ENCODE measurements at places on chromosomes 6 and 20.

DNA sequence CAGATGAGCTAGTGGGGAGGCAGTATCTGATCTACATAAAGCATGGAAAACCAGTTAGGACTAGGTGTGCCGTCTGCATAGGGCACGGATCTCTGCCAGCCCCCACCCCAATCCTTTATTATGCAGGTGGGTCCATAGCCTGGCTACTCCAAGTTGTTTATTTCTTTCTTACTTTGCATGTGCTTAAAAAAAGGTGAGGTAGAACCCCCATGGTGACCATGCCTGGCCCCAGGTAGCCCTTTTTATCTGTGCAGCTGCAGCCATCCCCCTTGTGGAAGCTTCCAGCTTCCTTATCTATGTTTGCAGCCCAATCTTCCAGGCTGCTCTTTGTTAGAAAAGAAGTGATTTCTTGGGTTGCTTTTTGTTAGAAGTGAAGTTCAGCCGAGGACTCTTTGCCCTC lies 9.0 kb upstream of the TREM2 start:
- no peak for DNase-seq

DNA sequence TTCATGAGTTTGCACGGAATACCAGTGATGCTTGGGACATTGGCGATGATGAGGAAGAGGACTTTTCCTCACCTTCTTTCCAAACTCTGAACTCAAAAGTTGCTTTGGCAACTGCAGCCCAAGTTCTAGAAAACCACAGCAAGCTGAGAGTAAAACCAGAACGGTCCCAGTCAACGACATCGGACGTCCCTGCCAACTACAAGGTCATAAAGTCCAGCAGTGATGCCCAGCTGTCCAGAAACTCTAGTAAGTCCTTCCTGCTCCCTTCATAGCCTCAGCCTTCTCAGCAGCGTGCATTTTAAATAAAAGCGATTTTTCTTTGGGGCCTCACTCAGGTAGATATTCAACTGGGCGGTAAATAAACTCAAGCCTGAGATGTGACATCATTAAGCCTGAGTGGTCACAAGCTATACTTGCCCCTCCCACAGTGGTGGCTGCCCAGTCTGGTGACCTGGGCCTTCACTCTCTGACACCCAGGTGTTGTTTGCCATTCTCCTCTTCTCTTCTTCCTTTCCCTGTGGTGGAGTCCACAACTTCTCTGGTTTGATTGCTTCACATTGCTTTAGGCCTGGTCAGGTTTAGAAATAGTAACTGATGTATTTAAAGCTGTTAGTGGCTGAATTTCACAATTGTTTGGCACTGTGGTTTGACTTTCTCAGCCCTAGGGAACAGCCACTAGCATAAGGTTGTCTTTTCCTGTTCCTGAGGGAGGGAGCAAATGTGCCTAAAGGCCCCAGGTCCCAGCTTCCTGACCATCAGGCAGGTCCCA lies 21.6 kb upstream of the TMEM217 start:
- DNase-seq, result peak; percentile 70

- DNase-seq, result peak; percentile 81
Observed at GRCh38 chr6:33746036-33746600, 587 bp downstream of the IP6K3 start.

- DNase-seq, result peak; percentile 61
Observed at GRCh38 chr6:90068264-90068663, 174.0 kb downstream of the GJA10 start.

DNA sequence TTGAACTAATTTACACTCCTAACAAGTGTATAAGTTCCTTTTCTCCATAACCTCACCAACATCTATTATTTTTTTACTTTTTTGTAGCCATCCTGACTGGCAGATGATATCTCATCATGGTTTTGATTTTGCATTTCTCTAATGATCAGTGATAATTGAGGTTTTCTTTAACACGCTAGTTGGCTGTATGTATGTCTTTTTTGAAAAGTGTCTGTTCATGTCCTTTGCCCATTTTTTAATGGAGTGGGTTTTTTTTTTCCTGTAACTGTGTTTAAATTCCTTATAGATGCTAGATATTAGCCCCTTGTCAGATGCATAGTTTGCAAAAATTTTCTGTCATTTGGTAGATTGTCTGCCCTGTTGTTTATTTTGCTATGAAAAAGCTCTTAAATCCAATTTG lies 39.6 kb upstream of the TRIM39 start:
- no peak for DNase-seq
